ENCODE measurements at places on chromosomes 2 and 18.

- DNase-seq, result peak; percentile 43
Observed at GRCh38 chr2:97359861-97360584, 229.7 kb downstream of the ANKRD36B start.

DNA sequence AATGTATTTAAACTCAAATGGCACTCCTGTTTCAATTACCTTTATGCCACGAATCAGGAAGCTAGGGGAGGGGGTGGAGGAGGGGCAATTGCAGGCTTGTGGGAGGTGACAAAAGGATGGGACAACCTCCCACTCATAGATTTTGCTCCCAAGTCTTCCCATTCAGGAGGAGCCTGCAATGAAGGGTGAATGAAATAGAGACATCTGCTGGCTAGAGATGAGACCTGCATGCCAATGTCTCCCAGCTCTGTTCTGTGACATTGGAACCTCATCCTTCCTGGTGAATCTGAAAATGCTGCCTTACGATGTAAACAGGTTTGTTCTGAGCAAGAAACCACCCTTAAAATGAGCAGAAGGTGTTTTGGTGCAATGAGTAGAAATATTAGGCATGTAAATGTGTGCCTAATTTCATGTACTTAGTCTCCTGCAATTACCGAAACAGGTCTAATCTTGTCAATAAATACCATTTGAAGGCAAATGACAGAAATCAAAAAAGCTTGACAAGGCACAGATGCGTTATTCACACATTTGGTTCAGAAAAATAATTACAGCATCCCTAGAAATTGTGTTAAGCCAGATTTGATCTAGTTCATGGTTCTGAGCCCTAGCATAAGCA lies 2.7 kb upstream of the PID1 start:
- DNase-seq, result peak; percentile 92

GRCh38 chr2:68094111-68094510 lies 31.3 kb upstream of the C1D start:
- DNase-seq, result no peak

GRCh38 chr18:12278741-12279682 lies 24.9 kb downstream of the CIDEA start:
- peak; percentile 82 for DNase-seq

DNA sequence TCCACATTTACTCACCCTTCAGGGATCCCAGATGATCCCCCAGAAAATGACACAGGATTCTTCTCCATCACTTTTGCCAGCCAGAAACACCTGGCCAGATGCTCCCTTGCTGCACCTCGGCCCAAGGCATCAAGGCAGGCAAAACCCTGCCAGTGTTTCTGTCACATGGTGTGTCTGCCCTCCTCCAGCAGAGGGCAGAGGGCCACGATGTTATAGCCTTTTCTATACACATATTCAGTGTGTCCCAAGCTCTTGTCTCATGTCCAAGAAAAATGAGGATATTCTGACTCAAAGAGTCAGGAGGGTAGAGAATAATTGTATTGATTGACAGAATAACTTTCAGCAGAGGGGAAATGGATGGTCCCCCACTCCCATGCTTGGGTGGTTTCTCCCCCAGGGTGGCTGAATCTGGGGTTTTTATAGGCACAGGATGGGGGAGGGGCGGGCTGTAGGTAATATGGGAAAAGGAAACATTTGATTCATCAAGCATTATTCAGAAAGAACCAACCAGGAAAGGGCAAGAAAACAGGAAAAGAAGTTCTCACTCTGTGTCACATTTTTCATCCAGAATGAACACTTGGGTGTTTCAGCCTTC lies 933.9 kb downstream of the TRIB2 start:
- peak; percentile 55 for DNase-seq

DNA sequence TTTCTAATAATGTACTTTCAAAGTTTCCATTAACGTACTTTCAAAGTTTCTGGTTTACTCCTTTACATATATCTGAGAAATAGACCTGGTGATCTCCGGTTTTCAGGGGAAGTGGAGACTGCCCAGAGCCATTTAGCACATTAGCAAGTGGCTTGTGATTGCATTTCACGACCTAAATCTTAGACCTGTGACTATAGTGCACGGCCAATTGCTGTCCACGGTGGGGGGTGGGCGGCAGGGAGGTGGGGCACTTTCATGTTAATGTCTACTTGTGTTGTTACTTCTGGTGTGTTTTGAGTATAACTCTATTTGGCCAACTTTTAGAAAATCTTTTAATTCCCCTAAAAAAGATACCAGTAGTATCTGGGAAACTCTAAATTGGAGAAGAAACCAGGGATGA lies 11.3 kb downstream of the GATA6 start:
- DNase-seq, result no peak

DNA sequence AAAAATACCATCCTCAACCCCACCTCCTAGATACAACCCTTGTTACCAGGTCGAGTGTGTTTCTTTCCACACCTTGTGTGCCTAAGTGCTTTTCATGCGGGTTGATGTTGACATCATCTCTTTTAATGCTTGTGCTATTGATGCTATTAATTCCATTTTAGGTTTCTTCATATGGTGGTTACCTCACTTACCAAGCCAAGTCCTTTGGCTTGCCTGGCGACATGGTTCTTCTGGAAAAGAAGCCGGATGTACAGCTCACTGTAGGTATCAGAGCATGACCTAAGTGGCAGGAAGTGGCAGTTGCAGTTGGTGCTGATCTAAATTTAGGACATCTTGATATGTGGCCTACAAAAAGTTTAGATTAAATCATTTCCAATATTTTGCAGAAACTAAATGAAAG lies 149.9 kb upstream of the TTC39C start:
- no peak for DNase-seq

DNA sequence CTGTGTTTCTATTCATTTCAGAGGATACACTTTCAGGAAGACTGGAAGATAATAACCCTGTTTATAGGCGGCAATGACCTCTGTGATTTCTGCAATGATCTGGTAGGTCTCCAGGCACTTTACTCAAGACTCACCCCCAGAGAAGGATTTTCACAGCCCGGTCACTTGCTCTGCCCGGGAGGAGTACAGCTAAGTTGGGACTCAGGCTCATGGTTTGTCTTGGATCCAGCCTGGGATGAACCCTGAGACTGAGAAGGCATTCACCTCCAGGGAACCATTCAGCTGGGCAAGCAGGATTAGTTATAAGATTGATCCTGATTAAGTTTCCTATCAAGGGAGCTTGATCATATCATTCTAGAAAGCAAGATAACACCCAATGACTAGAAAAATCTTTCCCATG lies 83.7 kb downstream of the PLB1 start:
- no peak for DNase-seq

DNA sequence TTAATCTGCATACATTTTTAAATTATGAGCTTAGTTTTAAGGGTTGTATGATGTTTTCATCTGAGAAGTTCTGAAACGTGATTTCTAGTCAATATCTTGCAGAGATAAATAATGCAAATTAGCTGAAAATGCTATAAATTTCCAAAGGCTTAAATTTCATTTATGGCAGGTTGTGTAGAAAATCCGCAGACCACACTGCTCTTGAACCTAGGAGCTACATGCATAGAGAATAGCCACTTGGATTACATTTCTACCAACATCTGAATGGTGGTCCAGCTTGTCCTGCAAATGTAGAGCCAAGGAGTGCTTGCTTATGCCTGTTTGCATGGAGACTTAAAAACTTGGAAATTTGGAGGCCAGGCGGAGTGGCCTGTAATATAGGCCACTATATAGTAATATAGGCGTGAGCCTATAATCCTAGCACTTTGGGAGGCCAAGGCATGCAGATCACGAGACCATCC lies 6.8 kb downstream of the MAT2A start:
- no peak for DNase-seq

- DNase-seq, result peak; percentile 40
Observed at GRCh38 chr2:17589406-17590035, 49.0 kb downstream of the VSNL1 start.

DNA sequence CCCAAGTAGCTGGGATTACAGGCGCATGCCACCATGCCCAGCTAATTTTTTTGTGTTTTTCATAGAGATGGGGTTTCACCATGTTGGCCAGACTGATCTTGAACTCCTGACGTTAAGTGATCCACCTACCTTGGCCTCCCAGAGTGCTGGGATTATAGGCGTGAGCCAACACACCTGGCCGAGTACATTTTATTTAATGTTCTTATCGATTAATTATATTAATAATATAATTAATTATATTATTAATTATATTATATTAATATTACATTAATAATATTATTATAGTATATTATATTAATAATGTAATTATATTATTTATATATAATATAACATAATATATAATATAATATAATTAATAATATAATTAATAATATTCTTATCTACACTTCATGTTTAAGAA lies 101.4 kb downstream of the CCDC85A start:
- no peak for DNase-seq

- no peak for DNase-seq
Observed at GRCh38 chr2:106709229-106709628, 176.7 kb downstream of the ST6GAL2 start.

DNA sequence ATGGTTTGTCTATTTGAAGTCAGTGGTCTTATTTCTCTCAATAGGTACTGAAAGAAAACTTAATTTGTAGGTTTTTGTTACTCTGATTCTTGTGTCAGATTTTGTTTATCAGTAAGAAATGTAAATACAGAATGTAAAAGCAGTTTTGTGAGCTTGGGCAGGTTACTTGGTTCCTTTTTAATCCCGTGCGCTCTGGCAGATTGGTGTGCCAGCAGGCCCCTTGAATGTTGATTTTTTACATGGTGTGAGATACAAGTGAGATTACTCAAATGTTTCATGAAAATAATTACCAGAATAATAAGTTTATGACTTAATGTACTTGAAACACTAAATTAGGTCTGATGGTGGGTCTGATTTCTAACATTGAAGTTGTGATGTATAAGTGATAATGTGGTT lies 13.4 kb downstream of the HNRNPA3 start:
- DNase-seq, result no peak

DNA sequence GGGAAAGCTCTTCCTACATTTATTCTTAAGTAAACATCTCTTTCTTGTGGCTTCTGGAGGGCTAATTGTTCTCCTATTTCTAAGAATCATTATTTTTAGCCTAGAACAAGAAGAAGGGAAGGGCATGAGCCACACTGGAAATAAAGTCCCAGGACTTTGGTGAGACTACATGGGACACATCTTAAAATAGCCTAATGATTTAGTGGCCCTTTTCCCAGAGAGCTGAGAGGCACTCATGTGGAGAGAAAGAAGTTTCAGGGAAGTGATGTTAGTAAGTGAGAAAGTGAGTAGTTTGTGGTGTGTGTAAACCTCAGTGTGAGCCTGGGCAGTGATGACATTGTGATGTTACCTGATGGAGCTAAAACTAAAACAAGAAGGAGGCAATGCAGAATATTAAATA lies 14.6 kb downstream of the ITGA4 start:
- no peak for DNase-seq

DNA sequence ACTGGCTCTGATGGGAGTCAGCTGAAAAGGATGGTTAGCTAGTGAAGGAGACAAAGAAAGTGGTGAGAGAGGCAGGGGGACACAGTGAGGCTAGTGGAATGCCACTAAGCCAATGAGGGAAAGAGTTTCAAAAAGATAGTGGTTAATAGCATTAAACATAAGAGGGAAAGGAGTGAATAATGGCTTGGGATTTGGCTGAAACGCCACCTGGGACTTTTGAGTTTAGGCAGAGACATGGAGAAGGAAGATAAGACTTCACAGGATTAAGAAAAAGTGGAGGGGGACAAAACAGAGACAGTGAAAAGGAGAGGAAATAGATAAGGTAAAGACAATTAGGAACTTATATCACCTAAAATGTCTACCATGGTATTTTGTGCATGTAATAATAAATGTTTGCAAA lies 6.9 kb downstream of the CD28 start:
- DNase-seq, result no peak

DNA sequence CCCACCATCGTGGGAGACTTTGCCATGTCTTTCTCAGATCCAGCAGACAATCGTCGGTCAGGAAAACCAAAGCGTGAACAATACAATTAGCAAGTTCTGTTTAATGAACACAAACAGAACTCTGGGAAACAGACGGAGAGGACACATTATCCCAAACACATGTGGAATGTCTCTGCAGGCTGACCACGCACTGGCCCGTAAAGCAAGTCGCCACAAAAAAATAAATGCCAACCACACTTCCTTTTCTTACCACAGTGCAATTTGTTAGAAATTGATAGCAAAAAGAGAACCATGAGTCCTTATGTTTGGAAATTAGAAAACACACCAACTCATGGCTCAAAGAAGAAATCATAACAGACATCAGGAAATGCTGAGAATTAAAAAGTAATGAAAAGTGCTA lies 210.9 kb downstream of the TWIST2 start:
- no peak for DNase-seq

DNA sequence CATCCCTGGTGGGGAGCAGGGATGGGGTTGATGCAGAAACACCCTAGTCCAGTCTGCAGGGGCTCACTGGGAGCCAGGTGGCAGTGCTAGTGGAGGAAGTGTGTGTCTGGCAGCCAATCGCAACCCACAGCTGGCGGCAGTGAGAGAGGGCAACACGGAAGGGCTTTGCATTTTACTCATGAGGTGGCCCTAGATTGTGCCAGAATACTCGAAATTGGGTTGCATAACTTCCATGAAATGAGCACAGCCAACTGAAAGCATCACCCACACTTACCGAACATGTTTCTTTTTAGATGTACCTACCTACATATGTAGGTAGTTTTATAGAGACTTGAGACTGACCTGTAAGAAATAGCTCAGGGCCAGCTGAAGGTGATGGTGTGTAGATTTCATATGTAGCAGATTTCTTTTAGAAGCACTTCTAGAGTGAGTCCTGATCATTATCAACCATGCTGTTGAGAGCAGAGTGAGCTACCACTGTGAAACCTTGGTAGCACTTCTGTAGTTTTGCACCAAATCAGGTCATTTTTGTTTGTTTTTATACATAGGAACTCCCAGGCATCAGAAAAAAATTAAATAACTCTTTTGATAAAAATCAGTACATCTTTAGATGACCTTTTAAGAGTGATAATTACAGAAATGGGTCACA lies 13.0 kb downstream of the IL18R1 start:
- no peak for DNase-seq

GRCh38 chr18:48910972-48911545 lies 39.7 kb downstream of the SMAD7 start:
- no peak for DNase-seq

GRCh38 chr2:237201461-237202287 lies 116.0 kb downstream of the COPS8 start:
- no peak for DNase-seq

DNA sequence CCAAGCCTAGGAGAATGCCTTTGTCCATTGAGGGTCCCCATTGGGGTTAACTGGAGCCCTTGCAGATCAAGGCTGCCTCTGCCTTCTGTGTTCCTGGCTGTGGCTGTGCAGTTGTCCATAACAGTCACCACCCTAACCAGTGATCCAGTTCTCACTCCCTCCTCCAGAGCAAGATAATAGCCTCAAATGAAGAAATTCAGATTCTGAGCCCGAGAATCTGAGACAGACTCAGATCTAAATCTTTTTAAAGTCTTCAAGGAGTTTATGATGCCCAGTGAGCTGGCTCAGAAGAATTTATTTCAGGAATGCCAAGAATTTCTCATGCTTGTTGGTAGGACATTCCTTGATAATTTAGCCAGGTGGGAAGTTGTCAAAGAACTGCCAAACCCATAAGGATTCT lies 44.3 kb upstream of the RAB6C start:
- DNase-seq, result peak; percentile 69

- DNase-seq, result no peak
Observed at GRCh38 chr18:26422472-26423162, 125.7 kb downstream of the KCTD1 start.

Data from GM23338 (cell line).